ENCODE measurements at places on chromosomes 6 and 20. TPM values are rescaled to one million over a fixed set of nuclear protein-coding genes. Genes with fewer than 3 reads are reported as not detected.
A peak's percentile ranks its signal among the peaks of the same experiment; 100 is the strongest.

Gene SPINT3
- not detected for total RNA-seq

Gene MDFI
- total RNA-seq, result 148 TPM

Gene TRIM10
- not detected for total RNA-seq

Gene LY6G6C
- 1.4 TPM for total RNA-seq

Gene RAMACL
- total RNA-seq, result 0.79 TPM

GRCh38 chr6:96450082-96450769 is 71.4 kb upstream of the UFL1 start:
- DNase-seq, result no peak

DNA sequence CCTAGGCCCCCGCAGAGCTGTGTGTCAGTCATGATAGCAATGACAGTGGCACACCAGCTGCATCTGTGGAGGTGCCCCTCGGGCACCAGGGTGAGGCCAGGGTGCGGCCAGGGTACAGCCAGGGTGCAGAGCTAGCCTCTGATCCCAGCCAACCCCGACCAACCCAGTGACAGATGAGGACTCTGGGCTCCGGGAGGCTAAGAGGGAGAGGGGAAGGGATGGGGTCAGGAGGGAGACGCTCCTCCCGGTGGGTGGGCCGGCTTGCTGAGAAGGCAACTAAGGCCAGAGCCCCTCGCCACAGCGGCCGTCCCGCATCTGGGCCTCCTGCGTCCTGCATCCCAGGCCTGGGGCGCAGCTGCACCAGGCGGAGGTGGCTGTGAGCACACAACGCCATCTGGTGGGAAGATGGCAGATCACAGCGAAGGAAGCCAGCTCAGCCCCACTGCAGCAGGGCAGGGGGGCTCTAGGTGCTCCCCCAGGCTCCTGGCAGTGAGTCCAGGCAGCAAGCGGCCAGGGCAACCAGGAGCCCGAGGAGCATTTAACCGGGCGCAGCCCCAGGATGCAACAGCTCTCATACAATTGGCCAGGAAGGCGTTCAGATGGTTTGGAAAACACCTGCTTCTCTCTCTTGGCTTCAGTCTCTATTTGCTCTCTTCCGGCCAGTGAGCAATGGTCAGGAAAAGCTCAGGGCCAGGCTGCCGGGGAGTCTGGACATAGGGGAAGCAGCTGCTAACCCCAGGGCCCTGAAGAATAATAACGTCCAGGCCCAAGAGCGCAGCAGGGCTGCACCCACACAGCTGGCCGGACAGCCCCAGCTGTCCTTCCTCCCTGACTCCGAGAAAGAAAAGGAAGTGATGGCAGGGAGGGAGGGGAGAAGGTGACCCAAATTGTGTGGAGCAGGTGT is 169.4 kb downstream of the TAF4 start:
- peak; percentile 62 for DNase-seq

DNA sequence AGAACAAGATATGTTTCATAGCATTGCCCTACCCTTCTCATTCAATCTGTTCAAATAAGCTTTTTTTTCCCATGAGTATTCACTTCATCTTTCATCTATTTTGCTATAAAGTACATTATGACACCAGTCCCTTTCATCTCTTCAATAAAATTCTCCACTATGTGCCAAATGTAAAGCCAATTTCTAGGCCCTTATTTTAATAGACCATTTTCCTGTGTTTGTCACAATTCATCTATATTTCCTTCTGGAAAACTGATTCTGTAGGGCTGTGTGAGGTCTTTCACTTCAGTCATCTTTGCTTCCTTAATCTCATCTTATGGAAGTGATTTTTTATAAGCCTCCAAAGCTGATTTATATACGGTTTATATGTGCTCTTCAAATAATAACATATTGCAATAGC is 992.4 kb upstream of the EYS start:
- no peak for DNase-seq

GRCh38 chr20:33677991-33678702 is 3.9 kb upstream of the NECAB3 start:
- DNase-seq, result no peak

DNA sequence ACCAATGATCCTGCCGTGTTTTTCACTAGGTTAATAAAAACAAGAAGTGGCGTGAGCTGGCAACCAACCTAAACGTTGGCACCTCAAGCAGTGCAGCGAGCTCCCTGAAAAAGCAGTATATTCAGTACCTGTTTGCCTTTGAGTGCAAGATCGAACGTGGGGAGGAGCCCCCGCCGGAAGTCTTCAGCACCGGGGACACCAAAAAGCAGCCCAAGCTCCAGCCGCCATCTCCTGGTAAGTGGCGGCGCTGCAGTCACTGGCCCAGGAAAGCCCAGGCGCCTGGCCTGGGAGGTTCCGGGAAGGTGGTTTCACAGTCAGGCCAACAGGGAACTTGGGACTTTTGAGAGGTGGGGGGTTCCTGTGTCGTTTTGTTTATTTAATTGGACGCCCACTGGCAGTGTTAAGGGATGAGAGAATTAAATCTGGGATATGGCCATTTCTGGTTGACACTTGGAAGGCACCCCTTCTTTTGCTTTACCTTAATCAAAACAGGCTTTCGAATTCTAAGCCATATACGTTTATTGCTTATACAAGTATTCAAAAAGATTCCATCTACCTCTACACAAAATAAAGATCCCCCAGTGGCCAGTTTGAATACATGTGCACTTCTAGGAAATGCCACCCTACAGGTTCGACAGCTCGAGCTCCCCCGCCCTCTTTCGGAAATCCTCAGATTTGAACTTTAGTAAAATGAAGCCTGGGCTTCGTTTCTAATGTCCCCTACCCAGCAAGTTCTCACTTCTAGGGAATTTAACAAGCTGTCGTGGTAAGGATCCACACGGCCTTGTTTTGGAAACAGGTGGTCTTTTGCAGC is 138.9 kb downstream of the TMEM242 start:
- peak; percentile 69 for DNase-seq

DNA sequence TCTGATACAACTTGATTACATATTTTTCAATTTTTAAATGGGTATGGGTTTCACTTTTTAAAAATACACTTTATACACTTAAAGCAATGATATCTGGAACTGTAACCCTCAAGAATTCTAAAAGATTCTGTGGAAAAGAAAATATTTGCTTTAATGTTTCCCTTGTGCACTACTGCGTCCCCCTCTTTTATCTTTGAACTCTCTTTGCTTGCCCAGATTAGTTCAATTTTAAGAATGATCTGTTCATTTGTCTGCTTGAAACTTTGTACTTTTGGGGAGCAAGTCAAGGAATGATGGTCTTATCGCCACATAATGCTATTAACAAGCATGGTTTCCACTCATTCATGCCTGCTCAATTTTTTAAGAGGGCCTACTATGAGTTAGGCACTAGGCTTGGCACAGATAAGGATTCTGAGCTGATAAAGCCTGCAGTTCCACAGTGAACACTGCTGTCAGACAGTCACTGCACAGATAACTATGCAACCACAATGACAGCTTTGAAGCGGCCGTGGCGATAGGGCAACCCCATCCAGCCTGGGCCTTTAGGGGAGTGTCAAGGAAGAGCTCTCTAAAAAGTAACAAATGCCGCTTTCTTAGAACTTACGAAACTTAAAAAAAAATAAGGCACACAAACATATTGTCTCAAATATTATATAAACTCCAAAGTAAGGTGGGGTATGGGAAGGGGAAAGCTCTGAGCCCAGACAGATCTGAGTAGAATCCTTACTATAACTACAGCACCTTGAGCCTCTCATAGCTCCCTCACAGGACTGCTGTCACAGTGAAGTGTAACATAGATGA is 29.7 kb downstream of the FYN start:
- DNase-seq, result no peak

GRCh38 chr6:93785694-93786030 is 366.3 kb upstream of the EPHA7 start:
- no peak for DNase-seq

- DNase-seq, result no peak
Observed at GRCh38 chr6:138653435-138653834, 120.1 kb upstream of the CCDC28A start.

GRCh38 chr6:138873191-138873590 is 77.3 kb downstream of the ECT2L start:
- no peak for DNase-seq

DNA sequence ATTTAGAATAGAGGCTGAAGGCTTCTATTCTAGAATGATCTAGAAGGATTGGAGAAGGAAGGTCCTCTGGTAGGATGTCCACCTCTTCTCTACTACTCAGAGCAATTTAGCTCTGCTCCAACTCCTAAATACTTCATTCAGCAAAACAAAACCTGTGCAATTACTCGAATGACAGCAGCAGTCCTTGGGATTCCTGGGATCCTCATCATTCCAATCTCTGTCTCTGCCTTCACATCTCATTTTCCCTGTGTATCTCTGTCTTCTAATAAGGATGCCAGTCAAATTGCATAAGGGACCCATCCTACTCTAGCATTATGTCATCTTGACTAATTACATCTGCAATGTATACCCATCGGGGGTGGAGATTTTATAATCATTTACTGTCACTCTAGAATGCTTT is 5.5 kb upstream of the AIG1 start:
- DNase-seq, result no peak

Data from mesothelial cell of epicardium (in vitro differentiated cells).